Myometrial cell (primary cell): ENCODE measurements at places on chromosomes 5 and 9. TPM values are rescaled to one million over a fixed set of nuclear protein-coding genes. Genes with fewer than 3 reads are reported as not detected.

The TRPM3 gene
- under 0.01 and 10.6 TPM in 2 replicates for total RNA-seq

The CTXN3 gene
- not detected in 2 replicates for total RNA-seq

The ZNF883 gene
- total RNA-seq = 1.7 and 3.7 TPM in 2 replicates

The GLIPR2 gene
- 17.9 and 29.2 TPM in 2 replicates for total RNA-seq

The NPR2 gene
- 27.3 and 28.8 TPM in 2 replicates for total RNA-seq

The TSSK1B gene
- total RNA-seq = not detected in 2 replicates

The SPATA9 gene
- not detected in 2 replicates for total RNA-seq

The ADAMTSL1 gene
- 55.4 and 85.4 TPM in 2 replicates for total RNA-seq
